ENCODE measurements at places on chromosomes 3 and 15. TPM values are rescaled to one million over a fixed set of nuclear protein-coding genes. Genes with fewer than 3 reads are reported as not detected.

Gene TM4SF1
- total RNA-seq: 87.2 TPM

Gene SERPINI1
- total RNA-seq: 1.9 TPM

Gene GOLGA6L4
- total RNA-seq: 0.68 TPM

Gene HESX1
- total RNA-seq: 1.9 TPM

Gene PRKAR2A
- total RNA-seq: 38.7 TPM

Gene GPR156
- total RNA-seq: 0.24 TPM

Gene PAK2
- 45.5 TPM for total RNA-seq

Gene CSTA
- total RNA-seq: 0.78 TPM

Gene IQCF5
- not detected for total RNA-seq

Gene XCR1
- not detected for total RNA-seq

Gene MNS1
- total RNA-seq: 9.6 TPM

Gene AP3S2
- total RNA-seq: 61.0 TPM

Gene XIRP1
- 0.12 TPM for total RNA-seq

Gene CHRNB4
- not detected for total RNA-seq

Gene ISLR2
- 1.8 TPM for total RNA-seq

Gene SLC15A2
- total RNA-seq: 0.24 TPM

Gene TP63
- total RNA-seq: 16.7 TPM

Gene GOLGA8G
- total RNA-seq: not detected

Gene EAF2
- total RNA-seq: 1.3 TPM

Gene SEMA3F
- 1.9 TPM for total RNA-seq

Gene ATP2B2
- total RNA-seq: 0.72 TPM
